Upper lobe of right lung (tissue), 1 donor: ENCODE measurements at places on chromosomes 11 and 22. TPM values are rescaled to one million over a fixed set of nuclear protein-coding genes. Genes with fewer than 3 reads are reported as not detected.

- no peak for DNase-seq
Measured at GRCh38 chr11:122951211-122951610, 30.4 kb downstream of the BSX start.

DNA sequence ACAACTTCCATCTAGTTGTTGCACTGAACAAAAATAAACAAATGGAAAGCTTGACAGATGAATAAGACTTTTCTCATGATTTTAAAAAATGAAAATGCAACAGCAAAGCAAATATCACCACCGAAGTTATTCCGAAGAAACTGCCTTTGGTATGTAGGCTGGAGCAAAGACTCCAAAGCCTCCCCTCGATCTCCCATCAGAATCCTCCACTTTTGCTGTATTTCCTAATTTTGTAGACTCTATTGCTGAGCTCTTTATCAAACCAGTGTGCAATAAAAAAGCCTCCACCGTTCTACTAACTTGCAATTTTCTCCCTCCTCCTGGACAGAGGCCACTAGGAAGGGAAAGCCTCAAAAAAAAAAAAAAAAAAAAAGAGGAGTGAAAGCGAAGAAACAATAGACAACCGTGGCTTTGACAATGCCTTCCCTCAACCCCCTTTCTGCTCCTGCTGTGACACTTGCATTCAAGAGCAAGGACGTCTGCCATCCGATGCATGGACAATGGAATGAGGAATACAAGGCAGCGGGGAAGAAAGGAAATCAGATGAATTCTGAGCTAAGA lies 190.9 kb upstream of the BLID start:
- DNase-seq, result no peak

DNA sequence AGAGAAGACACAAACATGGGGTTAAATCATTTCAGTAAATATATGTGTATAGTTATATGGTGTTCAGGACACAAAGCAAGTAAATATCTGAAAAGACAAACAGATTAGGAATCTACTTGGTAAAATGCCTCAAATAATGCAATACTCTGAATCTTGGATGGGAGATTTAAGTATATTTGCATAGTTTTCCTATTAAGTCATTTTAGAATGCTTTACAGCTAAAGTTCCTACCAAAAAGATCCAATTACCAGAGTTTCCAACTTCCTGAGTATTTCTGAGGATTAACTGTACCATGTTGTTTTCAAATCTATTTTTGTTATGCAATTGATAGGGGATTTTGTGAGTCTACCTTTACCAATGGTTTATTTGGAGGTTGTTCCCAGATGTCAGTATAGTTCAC lies 424.4 kb upstream of the CCDC179 start:
- DNase-seq, result no peak

- no peak for DNase-seq
Measured at GRCh38 chr11:111457731-111458368, 54.3 kb downstream of the BTG4 start.

GRCh38 chr22:27220339-27220738 lies 563.0 kb downstream of the MIAT start:
- DNase-seq, result no peak

GRCh38 chr22:50298937-50299784 lies 8.3 kb downstream of the PLXNB2 start:
- no peak for DNase-seq

- no peak for DNase-seq
Measured at GRCh38 chr22:41654322-41654721, 33.2 kb downstream of the XRCC6 start.

DNA sequence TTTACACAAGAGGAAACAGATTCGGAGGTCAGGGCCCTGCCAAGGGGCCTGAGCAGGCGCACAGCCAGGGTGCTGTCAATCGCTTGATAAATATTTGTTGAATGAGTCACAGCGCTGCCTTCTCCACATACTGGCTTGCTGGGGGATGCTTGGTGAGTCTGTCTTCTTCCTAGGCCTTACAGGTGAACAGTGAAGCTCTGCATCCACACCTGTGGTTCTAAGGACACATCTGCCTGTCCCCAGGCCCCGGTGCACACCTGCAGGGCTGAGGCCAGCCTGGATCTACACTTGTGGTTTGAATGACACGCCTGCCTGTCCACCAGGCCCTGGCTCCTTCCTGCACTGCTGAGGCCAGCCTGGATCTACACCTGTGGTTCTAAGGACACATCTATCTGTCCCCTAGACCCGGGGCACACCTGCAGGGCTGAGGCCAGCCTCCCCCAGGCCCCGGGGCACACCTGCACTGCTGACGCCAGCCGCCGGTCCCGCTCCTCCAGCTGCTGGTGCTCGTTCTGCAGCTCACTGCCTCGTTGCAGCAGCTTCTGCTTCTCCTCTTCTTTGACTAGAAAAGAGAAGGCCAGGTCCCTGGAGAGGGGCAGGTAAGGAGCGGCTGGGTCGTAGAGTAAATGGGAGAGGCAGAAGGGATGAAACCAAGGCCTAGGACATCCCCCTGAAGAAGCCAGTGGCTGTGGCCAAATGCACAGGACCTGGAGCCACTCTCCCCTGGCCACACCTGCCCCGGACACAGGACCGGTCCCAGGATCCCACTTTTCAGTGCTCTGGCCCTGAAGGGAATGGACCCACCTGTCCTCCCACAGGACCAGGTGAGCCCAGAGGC lies 124.6 kb downstream of the PHF21B start:
- DNase-seq, result peak; percentile 52

DNA sequence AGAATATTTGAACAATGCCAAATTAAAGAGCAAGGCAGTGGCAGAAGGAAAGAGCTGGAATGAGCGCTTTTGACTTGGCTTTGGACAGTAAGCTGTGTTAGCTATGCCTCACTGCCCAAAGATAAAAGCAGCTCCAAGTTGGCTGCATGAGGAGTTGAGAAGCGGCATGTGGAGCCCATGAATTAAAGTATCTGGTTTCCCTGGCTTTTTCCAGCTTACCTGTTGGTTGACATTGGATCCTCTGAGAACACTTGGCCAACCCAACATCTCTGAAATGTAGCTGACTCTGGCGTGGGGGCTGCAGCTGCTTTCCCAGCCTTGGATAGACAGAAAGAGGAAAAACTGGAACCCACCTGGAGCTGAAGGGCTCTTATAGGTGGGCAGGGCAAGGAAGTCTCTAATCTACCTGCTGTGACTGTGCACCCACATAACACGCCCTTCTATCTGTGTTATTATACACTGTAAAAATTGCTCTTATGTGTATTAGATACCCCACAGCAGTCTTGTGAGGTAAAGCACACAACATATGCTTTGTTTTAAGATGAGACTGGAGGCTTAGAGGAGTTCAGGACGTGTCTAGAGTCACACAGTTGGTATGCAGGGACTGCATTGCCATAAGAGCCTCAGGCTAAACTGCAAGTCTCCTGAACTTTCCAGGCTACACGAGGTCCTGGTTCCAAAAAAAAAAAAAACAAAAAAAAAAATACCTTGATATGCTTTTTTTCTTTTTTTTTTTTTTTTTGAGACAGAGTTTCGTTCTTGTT lies 5.8 kb downstream of the UBASH3B start:
- DNase-seq, result no peak

GRCh38 chr11:134332189-134332631 lies 422 bp downstream of the GLB1L2 start:
- no peak for DNase-seq

DNA sequence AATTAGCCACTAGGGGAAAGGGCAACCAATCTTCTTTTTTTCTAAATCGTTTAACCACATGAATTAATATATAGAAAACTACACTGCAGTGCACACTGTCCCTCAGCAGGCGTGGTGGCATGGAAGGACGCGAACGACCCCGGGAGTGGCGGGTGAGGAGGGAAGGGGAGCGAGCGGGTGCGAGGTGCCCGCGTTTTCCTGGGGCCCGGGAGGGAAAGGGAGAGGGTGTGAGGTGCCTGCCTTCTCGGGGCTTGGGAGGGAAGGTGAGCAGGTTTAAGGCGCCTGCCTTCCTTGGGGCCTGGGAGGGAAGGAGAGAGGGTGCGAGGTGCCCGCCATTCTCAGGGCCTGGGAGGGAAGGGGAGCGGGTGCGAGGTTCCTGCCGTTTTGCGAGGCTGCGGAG lies 765 bp downstream of the GAB4 start:
- DNase-seq, result no peak

GRCh38 chr11:60130496-60130895 lies 42.0 kb downstream of the MS4A2 start:
- no peak for DNase-seq

DNA sequence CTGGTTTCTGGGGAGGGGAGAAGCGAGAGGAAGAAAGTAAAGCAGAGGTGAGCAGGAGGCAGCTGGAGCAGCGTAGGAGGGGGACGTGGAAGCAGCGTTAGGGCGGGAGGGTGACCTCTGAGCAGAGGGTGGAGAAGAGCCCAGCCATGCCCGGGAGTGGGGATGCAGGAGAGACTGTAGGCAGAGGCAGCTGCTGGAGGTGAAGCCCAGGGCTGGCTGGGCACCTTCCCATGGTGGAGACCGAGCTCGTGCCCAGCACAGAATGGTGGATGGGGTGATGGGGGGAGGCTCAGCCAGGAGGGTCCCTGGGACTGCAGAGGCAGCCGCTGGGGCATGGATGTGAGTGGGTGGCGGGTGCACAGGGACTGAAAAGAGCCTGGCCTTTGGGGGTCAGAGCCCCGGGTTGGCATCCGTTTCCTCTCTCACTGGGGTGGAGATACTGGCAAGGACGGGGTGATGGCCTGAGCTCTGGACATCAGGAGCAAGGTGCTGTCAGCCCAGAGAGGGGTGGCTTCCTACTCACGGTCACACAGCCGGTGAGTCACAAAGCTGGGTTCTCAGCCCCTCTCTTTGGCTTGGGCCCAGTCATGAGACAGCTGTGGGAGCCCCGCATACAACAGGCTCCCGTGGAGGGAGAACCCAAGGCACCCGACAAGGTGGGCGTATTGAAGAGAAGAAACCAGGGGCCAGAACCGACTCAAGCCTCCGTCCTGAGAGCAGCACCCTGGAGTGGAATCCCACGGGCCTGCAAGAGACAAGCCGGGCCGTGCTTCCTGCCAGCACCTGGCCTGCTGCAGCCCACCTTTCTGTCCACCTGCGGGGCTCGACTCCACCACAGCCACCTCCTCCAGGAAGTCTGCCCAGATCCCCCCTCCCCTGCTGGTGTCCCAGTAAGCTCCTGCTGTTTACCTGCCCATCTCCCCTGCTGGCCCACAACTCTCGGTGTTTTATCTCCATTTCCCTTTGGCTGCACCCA lies 45.8 kb upstream of the FGF3 start:
- peak; percentile 43 for DNase-seq

- no peak for DNase-seq
Measured at GRCh38 chr11:27757953-27758352, 57.7 kb upstream of the BDNF start.

GRCh38 chr11:17077240-17077519 lies 287 bp downstream of the RPS13 start:
- DNase-seq, result no peak

DNA sequence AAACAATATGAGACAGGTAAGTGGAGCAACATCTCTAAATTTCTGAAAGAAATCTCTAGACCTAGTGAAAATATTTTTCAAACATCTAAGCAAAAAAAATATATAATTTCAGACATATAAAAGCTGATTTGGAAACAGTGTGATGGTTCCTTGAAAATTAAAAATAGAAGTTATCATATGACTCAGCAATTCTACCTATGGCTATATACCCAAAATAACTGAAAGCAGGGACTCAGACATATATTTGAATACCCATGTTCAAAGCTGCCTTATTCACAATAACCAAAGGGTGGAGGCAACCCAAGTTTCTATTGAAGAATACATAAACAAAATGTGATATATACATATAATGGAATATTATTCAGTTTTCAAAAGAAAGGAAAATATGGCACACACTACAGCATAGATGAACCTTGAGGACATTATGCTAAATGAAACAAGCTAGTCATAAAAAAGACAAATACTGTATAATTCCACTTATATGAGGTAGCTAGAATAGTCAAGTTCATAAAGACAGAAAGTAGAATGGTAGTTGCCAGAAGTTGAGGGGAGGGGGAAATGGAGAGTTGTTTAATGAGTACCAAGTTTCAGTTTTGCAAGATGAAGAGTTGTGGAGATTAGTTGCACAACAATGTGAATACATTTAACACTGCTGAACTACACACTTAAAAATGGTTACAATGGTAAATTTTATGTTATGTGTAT lies 300.4 kb downstream of the TTC28 start:
- no peak for DNase-seq

- DNase-seq, result no peak
Measured at GRCh38 chr11:122523846-122524805, 131.4 kb upstream of the UBASH3B start.

The CD3D gene
- total RNA-seq, result 8.5 TPM

The CHADL gene
- total RNA-seq, result 3.4 TPM

The SLC6A5 gene
- not detected for total RNA-seq

The XKR3 gene
- total RNA-seq, result not detected

The PARVG gene
- 65.9 TPM for total RNA-seq

The FOLR1 gene
- 163 TPM for total RNA-seq

The KRTAP5-10 gene
- not detected for total RNA-seq

The MUC5AC gene
- not detected for total RNA-seq

The PATE2 gene
- not detected for total RNA-seq

The CASP5 gene
- total RNA-seq, result 1.9 TPM

The C11orf87 gene
- 0.35 TPM for total RNA-seq

The RAPSN gene
- 0.64 TPM for total RNA-seq
